ENCODE measurements at places on chromosomes 4 and X.

DNA sequence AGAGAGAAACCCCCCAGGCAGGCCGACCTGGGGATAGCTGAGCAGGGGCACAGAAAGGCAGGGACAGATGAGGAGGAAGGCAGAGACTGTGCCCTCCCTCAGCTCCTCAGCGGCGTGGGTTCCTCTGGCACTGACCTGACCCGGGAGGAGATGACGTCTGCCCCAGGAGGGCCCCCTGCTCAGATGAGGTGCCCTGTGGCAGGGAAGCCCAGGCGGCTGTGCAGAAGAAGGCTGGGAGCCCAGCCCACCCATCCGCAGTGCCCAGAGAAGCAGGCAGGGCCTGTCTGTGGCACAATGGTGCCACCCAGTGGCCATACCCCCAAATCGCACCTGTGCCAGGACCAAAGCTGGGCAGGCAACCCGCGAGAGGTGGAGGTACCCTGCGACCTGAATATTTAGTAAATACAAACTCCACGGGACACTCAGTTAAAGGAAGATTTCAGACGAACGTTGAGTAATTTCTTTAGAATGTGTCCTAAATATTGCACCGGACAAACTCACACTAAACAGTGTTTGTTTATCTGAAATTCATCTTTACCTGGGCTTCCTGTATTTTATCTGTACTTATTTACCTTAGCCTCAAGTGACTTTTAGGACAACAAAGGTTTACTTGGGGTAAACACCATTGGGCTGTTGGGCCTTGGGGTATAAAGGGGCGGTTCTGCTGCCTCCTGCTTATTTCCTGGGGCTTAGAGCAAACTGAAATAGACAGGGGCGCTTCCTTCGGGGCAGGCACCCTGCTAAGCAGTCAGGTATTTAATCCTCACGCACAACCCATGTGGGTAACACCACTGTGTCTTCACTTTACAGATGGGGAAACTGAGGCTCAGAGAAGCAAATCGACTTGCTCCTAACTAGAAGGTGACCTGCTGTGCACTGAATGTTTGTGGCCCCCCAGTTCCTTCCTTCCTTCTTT, 46.5 kb upstream of the HMX1 start:
- peak; percentile 81 for DNase-seq

DNA sequence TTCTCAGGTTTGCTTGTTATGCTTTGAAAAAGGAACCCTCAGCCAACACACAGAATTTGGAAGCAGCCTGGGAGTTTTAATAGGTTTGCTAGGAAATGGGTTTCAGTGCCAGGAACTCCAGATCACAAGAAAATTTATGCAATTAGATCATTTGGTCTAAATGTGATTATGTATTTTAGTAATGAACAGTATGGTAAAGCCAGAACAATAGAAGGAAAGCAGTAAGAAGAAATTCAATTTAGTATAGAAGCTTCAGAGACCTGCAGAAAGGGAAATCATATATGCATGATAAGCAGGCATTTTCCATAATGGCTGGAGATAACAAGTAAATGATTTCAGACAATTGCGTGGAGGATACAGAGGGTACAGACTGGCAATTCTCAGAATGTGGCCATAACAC, 184.7 kb downstream of the KCNIP4 start:
- no peak for DNase-seq

DNA sequence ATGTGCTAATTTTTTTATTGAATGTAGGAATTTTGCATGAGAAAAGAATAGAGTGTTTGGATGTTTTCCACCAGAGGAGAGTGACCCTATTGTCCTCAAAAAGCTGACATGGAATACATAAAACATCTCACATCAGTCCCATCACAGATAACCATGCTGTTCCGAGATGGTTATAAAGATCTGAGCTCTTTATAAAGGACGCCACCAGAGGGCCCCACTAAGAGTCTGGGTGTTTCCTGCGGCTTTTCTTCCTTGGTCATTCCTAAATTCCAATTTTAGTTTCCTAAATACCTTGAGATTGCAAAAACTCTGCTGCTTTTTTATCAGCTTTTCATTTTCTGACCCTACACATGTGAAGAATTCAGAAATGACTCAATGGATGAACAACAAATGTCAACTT, 504.5 kb upstream of the FRG1 start:
- DNase-seq = no peak

DNA sequence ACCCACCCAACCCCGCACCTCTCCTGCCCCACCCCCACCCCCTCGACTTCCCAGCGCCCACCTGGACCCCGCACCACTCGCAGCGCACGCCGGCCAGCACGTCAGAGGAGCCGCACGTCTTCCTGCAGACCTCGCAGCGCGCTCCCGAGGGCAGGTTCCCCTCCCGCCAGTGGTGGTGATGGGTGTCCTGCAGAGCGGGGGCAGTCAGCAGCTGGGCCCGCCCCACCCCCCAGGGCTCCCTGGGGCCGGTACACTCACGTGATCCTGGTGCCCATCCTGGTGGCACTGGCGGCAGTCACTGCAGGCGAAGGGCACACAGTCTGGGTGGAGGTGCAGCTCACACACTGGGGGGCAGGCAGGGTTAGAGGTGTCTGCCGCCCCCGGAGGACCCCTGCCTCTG, 5.1 kb downstream of the DGKQ start:
- no peak for DNase-seq

DNA sequence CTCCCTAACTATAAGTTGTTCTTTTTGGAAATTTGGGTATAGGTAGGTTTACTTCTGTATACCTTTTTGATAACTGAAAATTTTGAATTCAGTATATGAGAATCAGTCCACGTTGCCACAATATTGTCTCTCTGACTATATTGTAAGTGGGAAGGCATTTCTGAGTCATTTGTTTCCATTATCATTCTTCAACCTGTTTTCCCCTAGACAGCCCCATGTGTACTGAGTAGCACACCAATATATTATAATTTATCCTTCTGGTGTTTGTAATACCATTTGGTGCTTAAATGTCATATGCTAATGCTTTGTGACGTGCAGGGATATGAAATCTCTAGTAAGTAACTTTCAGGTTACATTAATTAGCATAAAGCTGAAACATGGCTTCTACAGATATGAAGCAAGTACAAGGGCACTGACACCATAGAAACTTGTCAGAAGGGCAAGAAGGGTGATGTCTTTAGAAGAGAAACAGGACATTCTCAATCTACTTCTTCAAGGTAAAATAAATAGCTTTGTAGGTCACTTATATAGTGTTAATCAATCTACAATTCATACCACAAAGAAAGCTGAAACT, 27.7 kb downstream of the PAK3 start:
- DNase-seq = peak; percentile 48

DNA sequence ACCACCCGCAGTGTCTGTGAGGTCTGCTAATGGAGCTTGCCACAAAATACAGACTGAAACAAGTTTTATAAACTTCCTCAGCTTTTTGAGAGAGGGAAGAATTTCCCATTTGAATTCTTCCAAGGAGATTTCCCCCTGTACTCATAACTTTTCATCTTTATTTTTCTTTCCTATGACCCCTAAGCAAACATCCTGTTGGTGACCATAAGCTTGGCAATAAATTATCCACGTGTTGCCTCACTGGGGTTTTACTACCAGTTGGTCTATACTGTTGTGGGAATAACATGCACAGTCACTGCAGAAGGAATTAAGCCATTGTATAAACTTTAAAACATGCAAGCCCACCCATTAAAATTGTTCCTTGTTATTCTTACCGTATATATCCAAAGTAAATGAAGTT, 86.2 kb downstream of the SLC39A8 start:
- DNase-seq = no peak

DNA sequence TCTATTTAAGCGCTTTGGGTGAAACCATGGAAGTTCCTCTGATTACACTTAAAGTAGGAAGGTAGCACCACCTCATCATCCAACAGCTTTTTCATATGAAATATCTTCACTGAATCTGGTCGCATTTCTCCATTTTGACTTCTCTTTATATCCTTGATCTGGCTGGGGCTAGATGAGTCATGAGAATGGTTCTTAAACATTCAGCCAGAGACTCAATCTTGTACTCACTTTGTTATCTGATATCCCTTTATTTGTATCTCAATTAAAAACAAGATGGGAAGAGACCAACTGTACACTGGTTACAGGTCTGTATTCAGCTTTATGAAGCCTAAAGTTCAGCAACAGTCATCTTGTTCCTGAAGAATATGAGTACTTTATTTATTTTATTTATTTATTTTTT, 84.9 kb downstream of the CBLL2 start:
- no peak for DNase-seq

- DNase-seq = no peak
These were observed 87.0 kb upstream of the BLTP1 start for GRCh38 chr4:122065149-122065548.

DNA sequence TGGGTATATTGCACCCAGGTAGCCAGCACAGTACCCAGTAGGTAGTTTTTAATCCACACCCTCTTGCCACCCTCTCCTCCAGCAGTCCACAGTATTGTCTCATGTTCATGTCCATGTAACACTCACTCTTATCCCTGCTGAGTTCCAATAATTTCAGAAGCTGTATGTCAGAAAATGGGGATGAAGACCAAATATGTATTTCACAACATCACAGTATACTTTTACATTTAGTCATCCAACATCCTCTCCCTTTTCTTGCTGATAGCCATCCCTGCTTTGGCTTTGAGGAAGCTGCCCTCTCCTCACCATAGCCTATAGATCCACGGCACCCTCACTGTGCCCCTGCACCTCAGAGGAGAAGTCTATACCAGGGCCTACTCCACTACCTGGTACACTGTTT, 126.0 kb upstream of the LDB2 start:
- no peak for DNase-seq

DNA sequence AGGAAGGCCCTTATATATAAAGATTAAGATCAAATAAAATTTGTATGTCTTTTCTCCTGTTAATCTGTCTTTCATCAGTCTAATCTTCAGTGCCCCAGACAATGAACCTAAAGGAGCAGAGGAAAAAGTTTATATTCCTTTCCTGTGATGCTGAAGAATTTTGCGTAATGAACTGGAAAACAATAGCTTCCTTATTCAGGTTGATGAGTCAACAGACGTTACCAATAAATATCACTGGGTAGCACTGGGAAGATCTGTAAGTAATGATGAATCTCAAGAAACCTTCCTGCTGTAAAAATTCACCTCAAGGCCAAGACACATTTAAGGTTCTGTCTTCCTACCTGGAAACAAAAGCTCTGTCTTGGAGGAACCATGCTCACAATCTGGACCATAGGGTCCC, 25.5 kb downstream of the CDKN2AIP start:
- DNase-seq = no peak

- no peak for DNase-seq
These were observed 524 bp upstream of the EXOSC9 start for GRCh38 chr4:121800638-121800960.
